Pancreas (tissue), 10 donors: ENCODE measurements at places on chromosomes 11 and 22.
A peak's percentile ranks its signal among the peaks of the same experiment; 100 is the strongest.

GRCh38 chr22:33361581-33361980 is 303.4 kb upstream of the SYN3 start:
- no peaks in the 10 kb centered on the region for H3K4me1 ChIP-seq
- no peak overlapping the region for H3K4me3 ChIP-seq
- no peak for DNase-seq
- H3K27me3 ChIP-seq: no peaks in the 10 kb centered on the region
- no peak overlapping the region for H3K27ac ChIP-seq

DNA sequence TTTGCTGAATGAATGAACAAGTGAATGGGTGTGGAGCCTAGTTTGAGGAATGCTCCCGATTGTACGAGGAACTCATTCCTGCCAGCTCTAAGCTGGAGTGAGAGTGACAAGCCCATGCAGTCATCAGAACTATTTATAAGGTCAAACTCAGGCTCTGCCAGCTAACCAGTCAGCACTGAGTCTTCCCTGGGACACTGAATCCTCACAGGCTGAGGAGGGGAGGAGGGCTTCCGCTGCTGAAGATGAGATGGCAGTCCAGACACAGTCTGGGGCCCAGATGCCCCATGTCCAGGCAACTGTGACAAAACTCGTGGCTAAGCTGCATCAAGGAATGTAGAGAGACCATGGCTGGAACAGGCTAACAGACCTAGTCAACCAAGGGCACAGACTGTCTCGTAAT is 4.0 kb downstream of the LRP4 start:
- no peaks in the 10 kb centered on the region for H3K4me1 ChIP-seq
- H3K4me3 ChIP-seq: no peak overlapping the region
- no peak overlapping the region for H3K27ac ChIP-seq

GRCh38 chr11:131038597-131038996 is 122.3 kb upstream of the SNX19 start:
- H3K36me3 ChIP-seq: no peaks in the 10 kb centered on the region
- H3K27ac ChIP-seq: no peak overlapping the region
- no peaks in the 10 kb centered on the region for H3K4me1 ChIP-seq
- no peak overlapping the region for H3K4me3 ChIP-seq

- no peaks in the 10 kb centered on the region for H3K36me3 ChIP-seq
- no peaks in the 10 kb centered on the region for H3K4me1 ChIP-seq
- H3K4me3 ChIP-seq: no peak overlapping the region
- no peak overlapping the region for H3K27ac ChIP-seq
Measured at GRCh38 chr22:22902247-22903001, 14.8 kb downstream of the IGLL5 start.

DNA sequence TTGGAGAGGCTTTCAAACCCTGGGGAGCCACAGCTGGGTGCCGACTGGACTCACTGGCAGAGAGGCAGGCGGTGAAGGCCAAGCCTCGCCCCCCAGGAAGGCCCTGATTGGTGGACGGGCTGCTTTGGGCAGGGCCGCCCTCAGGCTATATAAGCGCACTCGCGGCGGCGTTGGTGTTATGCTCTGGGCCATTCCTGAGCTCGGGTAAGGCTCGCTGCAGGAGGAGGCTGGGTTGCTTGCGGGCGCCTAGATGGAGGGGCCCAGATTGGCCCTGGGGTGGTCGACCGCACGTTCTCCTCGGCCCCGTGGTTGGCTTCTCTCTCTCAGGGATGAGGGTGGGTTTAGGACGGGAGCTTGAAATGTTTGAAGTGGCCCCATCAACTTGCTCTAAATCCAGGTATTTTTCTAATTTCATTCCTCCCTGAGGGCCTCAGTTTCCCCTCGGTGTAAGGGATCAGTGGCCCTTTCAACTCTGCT is at the start of gene SPDYC:
SPDYC (plus strand) TSS at position 176 of the 477 bp plus-strand sequence. CDS start 1,125 bp downstream, outside the sequence.
- H3K27me3 ChIP-seq: no peaks in the 10 kb centered on the region
- no peak within 1 kb of the TSS for H3K27ac ChIP-seq
- no peaks in the 10 kb centered on the region for H3K4me1 ChIP-seq
- H3K36me3 ChIP-seq: no peaks in the 10 kb centered on the region

- no peak for DNase-seq
- no peaks in the 10 kb centered on the region for H3K36me3 ChIP-seq
- no peaks in the 10 kb centered on the region for H3K4me1 ChIP-seq
Measured at GRCh38 chr11:26943636-26944035, 50.3 kb upstream of the FIBIN start.

DNA sequence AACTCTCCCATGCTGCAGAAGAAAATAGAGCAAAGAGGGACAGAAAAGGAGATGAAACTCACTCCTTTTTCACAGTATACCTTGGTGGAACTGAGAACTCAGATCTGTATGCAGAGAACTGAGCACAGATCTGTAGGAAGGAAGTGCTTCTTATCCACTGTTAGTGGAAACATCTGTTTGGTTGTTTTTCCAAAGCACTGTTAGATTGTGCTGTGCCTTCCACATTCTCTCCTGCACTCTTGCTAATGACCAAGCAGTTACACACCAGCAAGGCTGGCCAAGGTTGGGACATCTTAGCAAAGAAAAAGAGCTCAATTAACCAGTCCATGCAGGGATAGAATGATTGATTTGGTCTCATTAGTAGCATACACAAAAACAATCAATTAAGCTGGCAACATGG is 20.1 kb upstream of the SIK2 start:
- no peak overlapping the region for H3K27ac ChIP-seq
- DNase-seq: no peak

- H3K27me3 ChIP-seq: no peaks in the 10 kb centered on the region
- no peaks in the 10 kb centered on the region for H3K36me3 ChIP-seq
- H3K27ac ChIP-seq: no peak overlapping the region
- DNase-seq: no peak
Measured at GRCh38 chr11:23100726-23101125, 240.5 kb upstream of the CCDC179 start.

GRCh38 chr11:105045676-105046296 is 651 bp upstream of the CARD16 start:
- H3K27ac ChIP-seq: no peak overlapping the region
- H3K4me3 ChIP-seq: no peak overlapping the region
- H3K4me1 ChIP-seq: no peaks in the 10 kb centered on the region

- no peak overlapping the region for H3K4me3 ChIP-seq
- H3K27ac ChIP-seq: no peak overlapping the region
- DNase-seq: no peak
Measured at GRCh38 chr22:49923445-49923844, 5.0 kb downstream of the CRELD2 start.

- H3K4me3 ChIP-seq: no peak overlapping the region
- DNase-seq: no peak
- H3K27me3 ChIP-seq: no peaks in the 10 kb centered on the region
- peaks cover 9% of the 10 kb centered on the region for H3K4me1 ChIP-seq
- H3K27ac ChIP-seq: no peak overlapping the region
Measured at GRCh38 chr11:104704888-104705287, 193.4 kb downstream of the CASP12 start.

GRCh38 chr11:122478986-122479385 is 176.5 kb upstream of the UBASH3B start:
- DNase-seq: no peak
- H3K27ac ChIP-seq: no peak overlapping the region
- H3K36me3 ChIP-seq: no peaks in the 10 kb centered on the region
- H3K4me1 ChIP-seq: no peaks in the 10 kb centered on the region

GRCh38 chr22:49763138-49763537 is 64.5 kb downstream of the BRD1 start:
- H3K4me3 ChIP-seq: no peak overlapping the region
- no peaks in the 10 kb centered on the region for H3K4me1 ChIP-seq
- H3K36me3 ChIP-seq: no peaks in the 10 kb centered on the region
- no peaks in the 10 kb centered on the region for H3K27me3 ChIP-seq
- no peak overlapping the region for H3K27ac ChIP-seq

DNA sequence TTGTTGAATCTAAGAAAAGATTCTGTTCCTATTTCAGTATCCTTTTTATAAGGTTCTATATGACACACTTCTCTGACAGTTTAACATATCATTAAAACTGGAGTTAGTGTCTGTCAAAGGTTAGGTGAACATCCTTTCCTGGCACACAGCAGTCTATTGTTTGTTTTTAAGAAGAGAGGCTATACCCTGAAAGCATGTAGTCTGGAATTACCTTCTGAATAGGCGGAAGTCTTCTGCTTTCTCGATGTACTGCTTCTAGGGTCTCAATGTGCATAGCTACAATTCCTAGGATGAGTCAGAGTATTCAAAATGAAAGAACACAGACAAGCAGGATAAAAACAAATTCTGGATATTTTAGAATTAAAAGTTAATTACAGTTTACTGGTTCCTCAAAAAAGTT is 188.6 kb downstream of the SWAP70 start:
- no peaks in the 10 kb centered on the region for H3K27me3 ChIP-seq
- no peak overlapping the region for H3K27ac ChIP-seq
- no peak for DNase-seq
- no peaks in the 10 kb centered on the region for H3K36me3 ChIP-seq

- H3K4me1 ChIP-seq: no peaks in the 10 kb centered on the region
- H3K27me3 ChIP-seq: no peaks in the 10 kb centered on the region
- no peak overlapping the region for H3K27ac ChIP-seq
- H3K36me3 ChIP-seq: no peaks in the 10 kb centered on the region
- H3K4me3 ChIP-seq: no peak overlapping the region
- DNase-seq: no peak
Measured at GRCh38 chr22:28328756-28329155, 350.9 kb downstream of the TTC28 start.

GRCh38 chr11:11620173-11620920 is 1.5 kb downstream of the GALNT18 start:
- H3K27ac ChIP-seq: no peak overlapping the region
- H3K4me3 ChIP-seq: peak overlapping the region; percentile 51
- H3K27me3 ChIP-seq: no peaks in the 10 kb centered on the region
- no peaks in the 10 kb centered on the region for H3K4me1 ChIP-seq
